ENCODE measurements at places on chromosomes 11 and 22.

DNA sequence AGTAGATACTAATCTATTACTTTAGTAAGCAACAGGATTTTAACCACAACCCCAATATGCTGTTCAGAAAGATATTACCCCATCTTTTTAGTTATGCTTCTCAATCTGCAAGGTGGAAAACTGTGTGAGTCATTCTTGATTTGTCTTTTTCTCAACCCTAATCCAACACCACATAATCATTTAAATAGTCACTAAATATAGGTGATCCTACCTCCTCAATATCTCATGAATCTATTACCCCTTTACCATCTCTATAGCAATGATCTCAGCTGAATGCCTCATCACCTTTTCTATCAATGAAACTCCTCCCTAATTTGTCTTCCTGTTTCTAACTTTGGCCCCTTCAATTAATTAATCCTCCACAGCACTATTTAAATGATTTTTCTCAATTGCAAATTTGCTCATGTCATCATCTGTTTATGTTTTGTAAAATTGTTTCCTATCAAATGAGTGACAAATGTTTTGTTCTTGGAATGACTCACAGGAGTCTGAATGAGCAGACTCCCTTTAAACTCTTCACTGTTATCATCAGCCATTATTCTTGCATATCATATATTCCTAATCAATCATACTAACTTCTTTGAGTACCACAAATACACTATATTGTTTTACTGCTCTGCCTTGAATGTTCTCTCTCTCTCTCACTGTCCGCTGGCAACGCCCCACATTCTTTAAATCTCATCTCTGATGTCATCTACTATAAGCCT lies 26.1 kb downstream of the SNX19 start:
- no peak for DNase-seq

- DNase-seq = no peak
Observed at GRCh38 chr11:58688789-58689503, 42.8 kb downstream of the GLYAT start.

GRCh38 chr22:42509548-42509947 lies 10.0 kb downstream of the RRP7A start:
- peak; percentile 37 for DNase-seq

GRCh38 chr11:126391970-126392632 lies 36.6 kb downstream of the ST3GAL4 start:
- DNase-seq = no peak

DNA sequence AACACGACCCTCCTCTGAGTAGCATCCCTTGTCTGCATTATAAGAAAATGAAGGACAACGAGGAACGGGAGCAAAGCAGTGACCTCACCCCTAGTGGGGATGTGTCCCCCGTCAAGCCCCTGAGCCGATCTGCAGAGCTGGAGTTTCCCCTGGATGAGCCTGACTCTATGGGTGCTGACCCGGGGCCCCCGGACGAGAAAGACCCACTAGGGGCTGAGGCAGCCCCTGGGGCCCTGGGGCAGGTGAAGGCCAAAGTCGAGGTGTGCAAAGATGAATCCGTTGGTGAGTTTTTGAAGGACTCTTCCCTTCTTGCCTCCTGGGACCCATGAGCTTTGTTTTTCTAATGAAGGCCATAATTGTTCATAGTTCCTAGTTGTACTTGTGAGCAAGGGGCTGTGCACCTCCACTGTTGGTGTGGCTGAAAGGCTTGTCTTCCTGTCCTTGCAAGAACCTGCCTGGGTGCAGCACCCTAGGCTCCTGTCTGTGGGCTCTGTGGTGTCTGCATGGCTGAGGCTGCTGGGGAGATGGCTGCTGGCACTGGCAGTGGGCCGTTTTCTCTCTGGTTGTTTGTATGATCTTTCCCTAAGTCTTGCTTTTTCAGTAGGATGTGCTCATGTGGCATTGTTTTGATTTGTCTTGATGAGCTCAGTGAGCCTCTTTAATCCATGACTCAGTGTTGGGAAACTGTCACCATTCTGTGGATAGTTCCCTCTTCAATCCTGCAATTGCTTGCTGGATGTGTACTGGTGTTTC lies 10.1 kb downstream of the DGCR8 start:
- no peak for DNase-seq

DNA sequence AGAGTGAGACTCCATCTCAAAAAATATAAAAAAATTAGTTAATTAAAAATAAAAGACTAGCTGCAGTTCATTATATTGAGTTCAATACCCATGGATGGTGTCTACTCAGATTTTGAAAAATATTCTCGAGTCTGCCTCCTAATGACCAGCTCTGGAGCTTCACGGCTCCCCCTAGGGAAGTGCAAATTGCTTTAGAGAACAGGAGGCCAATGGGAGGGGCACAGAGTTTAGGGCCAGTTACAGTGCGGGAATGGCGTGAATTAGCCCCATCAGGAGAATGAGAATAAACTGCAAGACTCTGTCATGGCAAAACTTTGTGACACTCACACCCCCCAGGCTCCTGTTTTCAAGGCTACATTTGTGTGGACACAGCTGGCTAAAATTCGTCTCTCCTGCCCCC lies 4.6 kb downstream of the FGF4 start:
- DNase-seq = no peak

DNA sequence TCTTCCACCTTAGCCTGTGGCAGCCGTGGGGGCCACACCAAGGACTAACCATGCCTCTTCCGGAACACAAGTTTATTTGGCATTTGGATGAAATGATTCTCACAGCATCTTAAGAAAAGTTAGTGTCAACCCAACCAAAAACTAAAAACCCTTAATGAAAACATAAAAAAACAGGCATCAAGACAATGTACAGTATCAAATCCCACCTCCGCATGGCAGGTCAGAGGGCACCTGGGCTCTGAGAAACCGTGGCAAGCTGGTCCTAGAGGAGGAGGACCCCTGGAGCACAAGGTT lies 86.0 kb downstream of the DGCR2 start:
- DNase-seq = no peak

- no peak for DNase-seq
Observed at GRCh38 chr11:10646005-10646404, 47.5 kb downstream of the IRAG1 start.

DNA sequence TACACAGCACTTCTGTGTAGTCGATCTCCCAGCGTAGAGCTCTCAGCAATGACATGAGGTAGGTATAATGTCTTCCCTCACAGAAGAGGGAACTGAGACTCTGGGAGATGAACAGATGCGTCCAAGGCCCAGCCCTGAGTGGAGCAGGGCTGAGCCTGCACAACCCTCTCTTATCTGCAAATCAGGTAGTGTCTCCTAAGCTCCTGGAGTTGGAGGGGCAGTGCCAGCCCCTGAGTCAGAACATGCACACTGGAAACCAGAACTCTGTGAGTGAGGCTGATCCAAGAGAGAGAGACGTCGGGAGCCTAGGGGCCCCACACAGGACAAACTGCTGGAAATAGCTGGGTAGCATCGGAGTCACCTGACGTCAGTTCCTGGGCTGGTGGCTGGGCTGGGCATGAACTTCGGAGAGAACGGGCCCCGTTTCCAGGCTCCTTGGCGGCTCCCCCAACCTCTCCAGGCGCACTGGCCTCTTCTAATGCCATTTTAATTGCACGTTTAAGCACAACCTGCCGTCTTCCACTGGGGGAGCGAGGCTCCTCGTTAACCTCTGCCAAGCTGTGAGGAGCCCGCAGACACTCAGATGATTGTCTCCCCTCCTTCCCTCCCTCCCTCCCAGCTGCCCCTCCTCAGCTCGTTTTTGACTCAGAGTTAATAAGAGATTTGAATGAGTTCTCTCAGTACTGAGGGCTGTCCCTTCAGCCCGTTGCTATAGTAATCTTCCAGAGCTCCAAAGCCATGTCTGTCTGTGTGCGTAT lies 191.2 kb upstream of the TBCEL start:
- DNase-seq = no peak

GRCh38 chr11:118090545-118091162 lies 3.9 kb upstream of the SMIM35 start:
- DNase-seq = no peak

- no peak for DNase-seq
Observed at GRCh38 chr11:103494491-103494890, 385.3 kb downstream of the DYNC2H1 start.

DNA sequence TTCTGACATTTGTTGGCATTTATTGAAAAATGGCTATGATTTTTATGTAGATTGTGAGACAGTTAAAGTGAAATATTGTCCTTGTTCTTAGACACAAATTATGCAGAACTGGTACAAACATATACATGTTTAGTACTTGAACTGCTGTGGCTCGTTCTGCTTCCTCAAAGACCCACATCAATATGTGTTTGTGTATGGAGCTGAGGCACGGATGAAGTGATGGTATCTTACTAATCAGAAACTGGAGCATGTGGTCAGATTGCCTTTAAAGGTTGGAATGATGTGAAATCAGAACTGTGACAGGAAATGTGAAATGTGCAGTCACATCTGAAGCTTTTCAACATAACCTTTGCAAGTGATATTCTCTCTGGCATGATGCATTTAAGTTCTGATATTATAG lies 130.4 kb downstream of the NAV2 start:
- DNase-seq = no peak

DNA sequence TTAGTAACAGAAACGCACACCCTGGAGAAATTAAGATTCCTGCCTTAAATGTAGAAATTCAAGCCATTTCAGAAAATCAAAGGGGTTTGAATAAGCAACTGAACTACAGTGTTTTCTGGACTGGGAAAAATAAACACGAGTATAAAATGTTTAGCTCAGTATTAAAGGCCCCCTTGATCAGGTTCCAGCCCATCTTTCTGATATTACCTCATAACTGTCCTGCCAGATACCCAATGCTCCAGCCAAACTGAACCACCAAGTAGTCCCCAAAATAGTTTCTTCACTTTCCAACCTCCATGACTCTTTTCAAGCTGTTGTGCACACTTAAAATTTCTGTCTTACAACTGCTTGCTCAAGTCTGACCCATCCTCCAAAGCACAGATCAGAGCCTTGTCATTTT lies 54.4 kb downstream of the SERGEF start:
- DNase-seq = no peak

DNA sequence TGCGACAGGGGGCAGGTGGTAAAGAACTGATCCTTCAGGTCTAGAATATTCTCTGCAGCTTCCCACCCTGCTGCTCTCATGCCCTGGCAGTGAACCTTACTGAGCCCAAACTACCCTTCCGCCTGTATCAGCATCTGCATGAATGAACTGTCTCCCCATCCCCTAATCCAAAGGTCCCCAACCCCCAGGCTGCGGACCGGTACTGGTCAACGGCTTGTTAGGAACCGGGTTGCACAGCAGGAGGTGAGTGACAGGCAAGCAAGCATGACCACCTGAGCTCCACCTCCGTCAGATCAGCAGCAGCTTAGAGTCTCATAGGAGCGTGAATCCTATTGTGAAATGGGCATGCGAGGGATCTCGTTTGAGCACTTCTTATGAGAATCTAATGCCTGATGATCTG lies 58.2 kb upstream of the LMO1 start:
- no peak for DNase-seq

DNA sequence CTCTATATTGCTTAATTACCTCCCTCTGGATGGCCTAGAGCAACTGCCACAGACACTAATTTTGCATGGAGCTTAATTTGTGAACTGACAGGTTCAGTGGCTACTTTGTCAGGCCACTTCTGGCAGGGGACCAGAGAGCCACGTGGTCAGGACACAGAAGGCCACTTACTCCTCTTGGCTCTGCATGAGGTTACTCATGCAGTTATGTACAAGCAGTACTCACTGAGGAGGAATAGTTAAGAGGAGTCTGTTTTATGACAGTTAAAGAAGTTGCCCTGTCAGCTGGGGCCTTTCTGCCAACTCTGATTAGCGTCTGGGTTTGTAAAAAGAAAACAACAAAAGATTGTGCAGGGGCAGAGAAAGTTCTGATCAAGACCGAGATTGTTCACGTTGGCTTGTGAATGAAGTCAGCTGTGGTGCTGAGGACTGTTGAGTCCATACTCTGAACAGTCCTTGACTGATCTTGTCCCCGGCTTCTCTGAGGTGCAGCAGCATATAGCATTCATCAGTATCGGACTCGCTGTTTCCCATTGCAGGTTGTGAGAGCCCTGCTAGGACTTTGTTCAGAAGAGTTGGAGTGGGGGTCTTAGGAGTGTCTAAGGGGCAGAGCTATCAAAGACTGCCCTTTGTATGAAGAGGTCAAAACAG lies 41.4 kb downstream of the PPFIBP2 start:
- DNase-seq = no peak

GRCh38 chr22:44363980-44364750 lies 51.4 kb upstream of the SHISAL1 start:
- DNase-seq = no peak

GRCh38 chr11:114180301-114181055 lies 115.7 kb upstream of the NNMT start:
- no peak for DNase-seq

DNA sequence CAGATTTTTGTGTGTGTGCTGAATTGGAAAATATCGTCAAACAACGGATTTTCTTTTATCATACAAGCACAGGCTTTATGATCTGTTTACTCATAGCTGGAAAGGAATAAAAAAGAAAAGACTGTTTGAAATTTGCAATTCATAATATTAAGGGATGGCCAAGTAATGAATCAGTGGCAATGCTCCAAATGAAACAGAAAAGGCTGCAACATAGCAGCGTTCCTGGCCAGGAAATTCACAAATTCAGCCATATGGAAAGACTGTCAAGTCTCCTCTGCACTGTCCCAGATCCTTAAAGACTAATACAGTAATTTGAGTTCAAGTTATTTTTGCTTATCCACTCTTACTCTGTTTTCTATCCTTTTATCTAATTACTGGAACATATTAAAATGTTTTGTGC lies 98.2 kb downstream of the MSANTD4 start:
- no peak for DNase-seq

Measured in activated T-cell treated with anti-CD3 and anti-CD28 coated beads, Interleukin-2, amount 50 U/mL, for 24 hours (primary cell).